Endothelial cell of umbilical vein (primary cell): ENCODE measurements at places on chromosomes 6 and 20. TPM values are rescaled to one million over a fixed set of nuclear protein-coding genes. Genes with fewer than 3 reads are reported as not detected.
A peak's percentile ranks its signal among the peaks of the same experiment; 100 is the strongest.

DNA sequence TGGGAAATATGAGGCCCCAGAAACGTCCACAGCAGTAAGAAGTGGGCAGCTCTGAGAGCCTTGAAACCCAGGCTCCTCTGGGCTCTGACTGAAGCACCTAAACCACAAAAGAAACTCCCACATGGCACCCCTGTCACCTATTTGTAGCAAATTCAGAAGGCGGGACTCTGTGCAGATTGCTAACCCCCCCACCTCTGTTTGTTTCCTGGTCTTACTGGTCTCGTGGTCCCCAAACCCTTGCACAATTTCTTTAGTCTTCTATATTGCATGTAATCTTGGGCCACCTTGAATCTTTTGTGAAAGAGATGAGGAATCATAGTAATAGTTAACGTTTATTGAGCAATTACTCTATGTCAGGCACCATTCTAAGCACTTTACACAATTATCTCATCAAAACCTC lies 154.3 kb downstream of the PREX1 start:
- no peak for DNase-seq

GRCh38 chr20:59376109-59376841 lies 75.9 kb downstream of the EDN3 start:
- DNase-seq: no peak

- DNase-seq: no peak
These were observed 675.7 kb upstream of the AGPAT4 start for GRCh38 chr6:161949531-161949930.

- DNase-seq: no peak
These were observed 419.2 kb upstream of the MMS22L start for GRCh38 chr6:97702248-97702647.

DNA sequence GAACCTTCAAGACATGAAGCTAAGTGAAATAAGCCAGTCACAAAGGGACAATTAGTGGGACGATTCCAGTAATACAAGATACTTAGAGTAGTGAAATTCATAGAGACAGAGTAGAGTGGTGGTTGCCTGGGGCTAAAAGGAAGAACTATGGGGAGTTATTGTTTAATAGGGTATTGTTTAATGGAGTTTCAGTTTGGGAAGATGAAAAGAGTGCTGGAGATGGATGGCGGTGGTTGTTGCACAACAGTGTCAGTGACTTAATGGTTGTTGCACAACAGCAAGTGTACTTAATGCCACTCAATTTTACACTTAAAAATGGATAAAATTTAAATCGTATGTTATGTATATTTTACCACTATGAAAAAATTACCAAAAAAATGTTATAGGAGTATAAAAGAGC lies 209.7 kb upstream of the TENT5A start:
- DNase-seq: no peak

DNA sequence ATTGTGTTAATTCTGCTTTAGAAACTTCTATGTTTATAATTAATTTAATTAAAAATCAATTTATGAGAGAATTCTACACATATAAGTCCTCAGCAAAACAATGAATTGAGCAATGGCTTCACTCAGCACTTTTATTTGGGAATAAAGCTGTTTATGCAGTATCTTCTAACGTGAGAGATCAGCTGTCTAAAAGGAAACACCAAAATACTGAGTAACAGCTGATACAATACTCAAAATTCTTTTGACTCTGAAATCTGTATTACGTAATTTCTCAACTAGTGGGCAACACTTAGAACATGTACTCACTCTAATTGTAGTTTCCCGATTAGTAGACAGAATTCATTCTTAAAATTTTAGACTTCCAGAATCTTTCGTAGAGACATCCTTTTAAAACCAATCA lies 49.8 kb downstream of the MAP3K7 start:
- no peak for DNase-seq

GRCh38 chr6:158668707-158669103 lies 18.9 kb downstream of the SYTL3 start:
- no peak for DNase-seq

- DNase-seq: no peak
These were observed 170.3 kb upstream of the SNX9 start for GRCh38 chr6:157652601-157653363.

GRCh38 chr20:45041464-45042337 lies 59.2 kb downstream of the KCNS1 start:
- peak; percentile 91 for DNase-seq

DNA sequence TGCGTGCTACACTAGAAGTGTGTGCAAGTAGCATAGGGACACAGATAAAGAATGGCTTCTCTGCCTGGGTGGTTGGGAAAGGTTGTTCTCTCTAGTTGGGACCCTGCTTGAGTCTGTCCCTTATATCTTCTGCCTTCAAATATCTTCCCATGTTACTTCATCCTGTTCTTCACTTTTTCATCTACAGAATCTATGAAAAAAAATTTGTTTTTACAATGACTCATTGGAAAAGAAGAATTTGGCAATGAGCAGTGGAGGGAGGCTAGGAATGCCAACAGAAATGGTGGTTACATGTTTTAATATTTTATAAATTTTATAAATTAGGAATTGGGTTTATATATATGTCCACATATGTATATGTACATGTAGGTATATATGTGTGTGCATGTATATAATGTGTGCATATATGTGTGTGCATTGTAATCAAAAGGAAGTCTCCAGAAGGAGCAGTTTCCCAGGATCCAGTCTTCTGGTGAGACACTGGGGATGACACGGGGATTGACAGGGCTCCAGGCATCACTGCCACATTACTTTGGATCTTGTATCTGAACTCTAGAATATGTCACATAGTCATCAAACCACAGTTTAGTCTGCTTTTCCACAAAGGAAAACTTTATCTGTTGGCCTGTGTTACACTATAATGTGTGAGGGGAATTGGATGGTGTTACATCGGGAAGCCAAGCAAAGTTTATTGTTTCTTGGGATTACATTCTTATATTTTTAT lies 75.3 kb upstream of the RIPOR2 start:
- peak; percentile 29 for DNase-seq

GRCh38 chr6:27374824-27375612 lies 13.5 kb upstream of the ZNF391 start:
- peak; percentile 35 for DNase-seq

DNA sequence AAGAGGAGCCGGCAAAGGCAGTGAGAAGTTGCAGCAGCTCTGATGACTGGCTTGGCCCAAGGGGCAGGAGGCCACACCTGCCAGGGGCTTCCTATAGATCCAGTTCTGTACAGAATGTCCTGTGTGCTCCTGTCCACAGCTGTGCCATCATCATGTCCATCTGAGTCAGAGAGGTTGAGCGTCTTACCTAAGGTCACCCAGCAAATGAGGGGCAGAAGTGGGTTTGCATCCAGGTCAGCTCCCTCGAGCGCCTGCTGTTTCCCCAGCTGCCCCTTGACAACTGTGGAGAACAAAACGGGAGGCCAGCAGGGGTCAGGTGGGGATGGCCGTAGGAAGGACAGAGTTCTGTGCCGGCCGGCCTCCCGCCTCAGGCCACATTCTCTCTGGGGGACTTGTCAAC lies 47.6 kb downstream of the DLGAP4 start:
- DNase-seq: no peak

- DNase-seq: peak; percentile 69
These were observed 7.1 kb upstream of the MYLK2 start for GRCh38 chr20:31811796-31812728.

DNA sequence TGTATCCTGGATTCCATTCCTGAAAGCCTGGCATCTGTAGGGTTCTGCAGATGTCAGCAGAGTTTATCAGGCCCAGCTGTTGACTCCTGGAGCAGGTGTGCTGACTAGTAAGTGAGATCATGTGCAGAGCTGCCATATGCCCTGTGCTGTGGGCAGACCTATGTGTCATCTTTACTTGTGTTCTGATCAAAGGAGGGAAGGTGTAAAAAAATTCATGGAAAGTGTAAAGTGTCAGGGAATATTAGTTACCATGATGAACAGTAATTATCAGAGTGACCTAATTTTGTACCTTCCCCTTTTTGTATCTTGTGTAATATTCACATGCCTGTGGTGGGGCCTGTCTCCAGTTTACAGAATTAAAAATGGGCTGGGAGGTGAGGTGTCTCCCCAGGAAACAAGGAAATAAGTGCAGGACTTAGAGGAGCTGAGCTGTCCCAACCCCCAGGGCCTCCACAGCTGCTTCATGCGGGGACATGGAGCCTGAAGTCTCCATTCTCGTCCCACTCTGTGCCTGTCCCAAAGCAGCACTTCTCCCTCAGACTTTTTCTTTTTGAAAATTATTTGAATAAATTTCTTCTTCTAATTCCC lies 148.2 kb upstream of the GGTLC1 start:
- no peak for DNase-seq

- peak; percentile 60 for DNase-seq
These were observed 280.4 kb downstream of the PTPRK start for GRCh38 chr6:128240024-128240428.

DNA sequence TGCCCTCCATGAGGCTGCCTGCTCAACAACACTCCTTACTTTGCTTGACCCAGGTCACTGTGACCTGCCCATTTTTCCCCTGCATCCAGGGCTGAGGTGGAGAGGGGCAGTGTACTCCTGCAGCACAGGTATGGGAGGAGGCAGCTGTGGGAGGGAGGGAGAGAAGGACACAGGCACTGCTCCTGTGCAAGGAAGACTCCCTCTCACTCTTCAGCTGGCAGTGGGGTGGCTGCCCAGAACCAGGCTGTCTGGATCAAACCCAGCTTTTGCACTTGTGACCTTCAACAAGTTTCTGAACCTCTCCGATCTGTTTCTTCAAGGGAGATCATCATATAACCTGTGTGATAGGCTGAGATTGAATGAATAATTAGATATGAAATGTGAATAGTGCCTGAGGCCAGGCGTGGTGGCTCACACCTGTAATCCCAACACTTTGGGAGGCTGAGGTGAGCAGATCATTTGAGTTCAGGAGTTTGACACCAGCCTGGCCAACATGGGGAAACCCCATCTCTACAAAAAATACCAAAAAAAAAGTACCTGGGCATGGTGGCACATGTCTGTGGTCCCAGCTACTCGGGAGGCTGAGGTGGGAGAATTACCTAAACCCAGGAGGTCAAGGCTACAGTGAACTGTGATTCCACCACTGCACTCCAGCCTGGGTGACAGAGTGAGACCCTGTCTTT lies 14.1 kb downstream of the TGIF2 start:
- no peak for DNase-seq

DNA sequence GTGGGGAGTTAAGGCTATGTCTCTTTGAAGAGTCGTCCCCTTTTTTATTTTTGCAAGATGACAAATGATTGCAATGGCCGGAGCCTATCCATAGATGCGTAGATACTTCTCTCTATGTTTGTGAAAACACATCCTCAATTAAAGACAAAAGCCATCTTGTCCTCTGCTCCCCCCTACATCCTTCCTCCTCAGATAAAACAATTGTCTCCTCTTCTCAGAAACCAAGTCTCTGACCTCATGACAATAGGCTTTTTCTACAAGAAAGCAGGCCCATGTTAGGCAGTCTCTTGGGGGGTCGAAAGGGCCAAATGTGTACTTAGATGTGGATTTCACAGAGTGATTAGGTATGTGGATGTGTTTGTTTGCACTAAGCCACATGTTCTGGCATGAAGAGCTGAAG lies 51.1 kb upstream of the SSTR4 start:
- DNase-seq: no peak

- no peak for DNase-seq
These were observed 129.7 kb upstream of the BTN3A2 start for GRCh38 chr6:26235302-26235670.

- peak; percentile 90 for DNase-seq
These were observed 20.1 kb downstream of the REV3L start for GRCh38 chr6:111462770-111463391.

The KIF6 gene
- polyA plus RNA-seq: not detected in 2 replicates

The GJA1 gene
- 155 and 185 TPM in 2 replicates for polyA plus RNA-seq

The PROKR2 gene
- polyA plus RNA-seq: not detected in 2 replicates

The LHFPL5 gene
- polyA plus RNA-seq: not detected in 2 replicates

The PTGIS gene
- 11.8 and 14.2 TPM in 2 replicates for polyA plus RNA-seq

The OPN5 gene
- polyA plus RNA-seq: 0.02 TPM in 1 of 2 replicates, not detected in the other

The UNC93A gene
- polyA plus RNA-seq: not detected in 2 replicates

The RAET1L gene
- not detected in 2 replicates for polyA plus RNA-seq

The MOCS1 gene
- polyA plus RNA-seq: 7.3 and 8.3 TPM in 2 replicates
